Fibroblast of skin of abdomen (primary cell): ENCODE measurements at places on chromosomes 6 and 20.
A peak's percentile ranks its signal among the peaks of the same experiment; 100 is the strongest.

- DNase-seq: no peak
Observed at GRCh38 chr6:84280639-84281038, 53.2 kb upstream of the CEP162 start.

- no peak for DNase-seq
Observed at GRCh38 chr6:125257351-125257750, 44.4 kb downstream of the HDDC2 start.

GRCh38 chr6:13101985-13102384 lies 226.4 kb downstream of the TBC1D7 start:
- no peak for DNase-seq

DNA sequence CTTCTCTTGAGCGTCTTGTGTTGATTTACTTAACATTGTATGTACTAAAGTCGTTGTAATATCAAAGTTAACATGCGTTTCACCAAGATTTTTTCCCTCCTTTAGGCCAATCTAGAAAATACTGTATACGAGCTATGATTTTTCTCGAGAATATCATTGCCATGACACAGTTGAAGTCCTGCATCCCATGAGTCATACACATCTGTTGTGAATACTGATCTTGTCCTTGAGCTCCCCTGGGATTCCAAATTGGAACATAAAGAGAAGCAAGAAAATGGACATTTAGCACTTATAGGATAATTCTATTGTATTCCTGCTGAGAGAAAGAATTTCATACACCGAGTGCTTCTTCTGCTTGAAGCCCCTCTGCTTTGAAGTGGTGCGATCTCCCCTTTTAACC lies 109.6 kb downstream of the SLC35B3 start:
- no peak for DNase-seq

DNA sequence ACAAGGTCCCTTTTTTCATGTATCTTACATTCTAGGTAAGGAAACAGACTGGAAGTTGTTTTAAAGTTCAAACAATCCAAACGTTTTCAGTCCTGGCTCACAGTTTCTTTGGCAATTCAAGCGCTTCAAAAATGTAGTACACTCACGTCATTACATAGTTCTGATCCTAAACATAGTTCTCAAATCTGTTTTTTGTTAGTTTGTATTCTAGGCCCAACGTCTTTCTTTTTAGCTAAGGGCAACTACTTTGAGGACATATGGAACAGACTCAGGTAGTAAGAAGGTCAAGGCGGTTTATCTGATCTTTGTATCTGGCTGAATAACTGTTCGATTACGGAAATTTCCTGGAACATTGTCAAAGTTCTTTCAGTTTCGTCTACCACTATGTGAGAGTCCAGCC lies 36.9 kb upstream of the PLCB4 start:
- peak; percentile 64 for DNase-seq

- DNase-seq: no peak
Observed at GRCh38 chr20:24389686-24390085, 79.7 kb upstream of the SYNDIG1 start.

DNA sequence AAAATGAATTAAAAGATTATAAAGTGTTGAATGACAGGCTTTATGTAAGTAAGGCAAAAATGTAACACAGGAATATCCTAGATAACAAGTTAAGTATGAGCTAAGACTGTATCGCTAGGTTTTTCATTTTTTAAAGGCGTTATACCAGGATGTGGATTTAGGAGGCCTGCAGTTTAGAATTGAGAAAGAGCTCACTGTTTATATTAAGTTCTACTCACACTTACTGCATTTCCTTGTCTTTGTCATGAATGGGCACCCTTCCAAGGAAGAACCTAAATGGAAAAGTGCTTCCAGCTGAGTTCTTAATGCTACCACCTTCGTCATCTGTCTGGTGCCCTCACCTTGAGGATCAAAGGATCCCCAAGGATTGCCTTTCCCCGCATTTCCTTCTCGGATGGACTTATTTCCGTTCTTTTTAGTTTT lies 148.7 kb downstream of the SOX4 start:
- DNase-seq: peak; percentile 84

DNA sequence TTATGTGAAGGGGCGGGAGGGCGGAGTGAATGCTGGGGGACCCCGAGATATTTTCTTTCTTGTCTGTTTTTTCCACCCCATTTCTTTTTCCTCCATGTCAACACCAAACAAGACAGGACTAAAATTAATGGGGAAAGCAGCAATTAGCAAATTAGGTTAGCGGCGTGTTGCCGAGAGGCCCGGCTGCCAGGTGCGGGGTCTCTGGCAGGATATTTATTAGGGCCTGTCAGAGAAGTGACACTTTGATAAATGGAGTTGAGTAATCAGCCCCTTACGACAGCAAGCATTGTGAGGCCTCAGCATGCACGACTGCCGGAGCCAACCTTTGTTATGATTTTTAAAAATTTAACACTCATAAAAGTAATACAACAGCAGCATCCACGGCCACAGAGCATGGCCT lies 193.8 kb downstream of the DHX35 start:
- DNase-seq: no peak

DNA sequence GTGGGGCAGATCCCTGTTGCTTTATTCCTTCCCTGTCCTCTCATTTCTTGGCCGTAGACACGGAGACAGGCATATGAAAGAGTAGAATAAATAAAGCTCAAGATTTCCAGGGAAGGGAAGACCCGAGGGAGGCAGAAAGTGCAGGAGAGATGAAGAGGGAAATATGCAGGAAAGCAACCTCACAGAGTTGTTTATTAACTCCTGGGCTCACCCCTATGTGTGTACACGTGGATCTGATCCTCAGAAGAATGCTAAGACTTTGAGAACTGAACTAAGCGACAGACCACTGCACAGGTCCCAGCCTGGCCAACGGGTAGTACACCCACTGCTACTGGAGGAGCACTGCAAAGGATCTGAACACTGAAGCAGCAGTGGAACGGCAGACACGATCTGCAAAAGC lies 156.2 kb downstream of the KIF16B start:
- no peak for DNase-seq

DNA sequence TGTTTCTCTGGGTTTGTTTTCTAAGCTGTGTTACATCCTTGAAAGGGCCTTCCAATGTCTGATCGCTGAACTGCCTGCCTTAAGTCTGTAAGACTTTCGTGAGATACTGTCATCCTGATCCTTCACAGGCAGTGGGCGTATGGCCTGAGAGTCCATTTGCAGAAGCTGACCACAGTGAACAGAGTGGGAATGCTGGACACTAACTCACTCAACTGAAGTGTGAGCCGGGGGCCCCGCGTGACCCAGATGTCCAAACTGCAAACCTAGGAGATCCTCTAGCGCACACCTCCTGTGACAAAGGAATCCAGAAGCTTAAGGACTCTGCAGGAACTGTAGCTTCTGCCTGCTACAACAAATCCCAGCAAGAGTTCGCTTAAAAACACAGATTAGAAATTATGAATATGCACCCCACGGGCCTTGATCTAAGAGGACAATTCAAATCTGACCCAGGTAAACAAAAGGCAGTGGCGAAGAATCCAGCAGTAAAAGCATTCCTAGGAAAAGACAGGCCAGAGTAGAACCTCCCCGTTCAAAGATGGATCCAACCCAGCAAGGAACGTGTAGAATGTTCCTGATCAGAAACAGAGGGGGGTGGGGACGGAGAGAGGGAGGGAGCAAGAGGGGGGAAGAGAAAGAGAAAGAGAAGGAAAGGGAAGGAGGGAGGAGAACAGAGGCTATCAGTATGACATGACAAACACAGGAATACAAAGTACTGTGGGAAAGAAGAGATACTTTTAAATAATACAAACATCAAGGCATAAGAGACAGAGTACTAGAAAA lies 135.0 kb upstream of the AFDN start:
- DNase-seq: no peak

GRCh38 chr6:55131616-55132015 lies 42.7 kb upstream of the HCRTR2 start:
- DNase-seq: peak; percentile 37

- DNase-seq: no peak
Observed at GRCh38 chr20:49426395-49426794, 56.1 kb downstream of the KCNB1 start.

DNA sequence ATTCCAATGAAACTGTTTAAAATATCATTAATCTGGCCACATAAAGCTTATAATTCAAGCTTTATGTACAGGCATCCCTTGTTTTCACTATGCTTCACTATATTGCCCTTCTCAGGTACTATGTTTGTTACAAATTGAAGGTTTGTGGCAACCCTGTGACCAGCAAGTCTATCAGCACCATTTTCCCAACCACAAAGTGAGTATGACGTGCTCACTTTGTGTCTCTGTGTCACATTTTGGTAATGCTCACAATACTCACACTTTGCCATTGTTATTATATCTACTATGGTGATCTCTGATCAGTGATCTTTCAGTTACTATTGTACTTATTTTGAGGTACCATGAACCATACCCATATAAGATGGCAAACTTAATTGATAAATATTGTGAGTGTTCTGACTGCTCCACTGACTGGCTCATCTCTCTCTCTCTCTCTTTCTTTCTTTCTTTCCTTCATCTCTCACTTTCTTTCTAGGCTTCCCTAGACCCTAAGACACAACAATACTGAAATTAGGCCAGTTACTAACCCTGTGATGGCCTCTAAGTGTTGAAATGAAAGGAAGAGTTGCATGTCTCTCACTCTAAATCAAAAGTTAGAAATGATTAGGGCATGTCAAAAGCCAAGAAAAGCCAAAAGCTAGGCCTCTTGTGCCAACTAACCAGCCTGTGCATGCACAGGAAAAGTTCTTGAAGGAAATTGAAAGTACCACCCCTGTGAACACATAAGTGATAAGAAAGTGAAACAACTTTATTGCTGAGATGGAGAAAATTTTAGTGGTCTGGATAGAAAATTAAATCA lies 227.9 kb downstream of the BCAS1 start:
- no peak for DNase-seq
